ENCODE measurements at places on chromosomes 1 and 21. TPM values are rescaled to one million over a fixed set of nuclear protein-coding genes. Genes with fewer than 3 reads are reported as not detected.
A peak's percentile ranks its signal among the peaks of the same experiment; 100 is the strongest.

Gene RPTN
- total RNA-seq, result not detected

Gene DNAJB4
- total RNA-seq, result 10.3 TPM

Gene RNPC3
- 20.7 TPM for total RNA-seq

DNA sequence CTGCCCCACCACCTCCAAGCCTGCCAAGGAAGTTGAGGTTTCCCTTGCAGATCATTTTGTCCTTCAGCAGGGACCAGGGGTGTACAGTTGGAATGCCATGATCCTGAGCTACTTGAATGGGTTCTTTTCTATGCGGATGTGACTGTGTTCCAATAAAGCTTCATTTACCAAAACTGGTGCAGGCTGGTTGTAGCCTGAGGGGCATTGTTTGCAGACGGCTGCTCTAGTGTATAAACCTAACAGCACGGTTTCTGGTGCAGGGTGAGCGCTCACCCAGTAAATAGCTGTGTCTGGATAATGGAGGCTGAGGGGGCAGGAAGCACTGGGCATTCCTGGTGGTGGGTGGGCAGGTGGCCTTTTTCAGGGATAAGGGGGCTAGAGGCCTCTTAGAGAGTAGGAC is 72.7 kb upstream of the ACTL8 start:
- DNase-seq, result no peak
- H3K4me1 ChIP-seq, result no peaks in the 10 kb centered on the region
- H3K27me3 ChIP-seq, result no peaks in the 10 kb centered on the region
- H3K4me3 ChIP-seq, result no peak overlapping the region
- no peaks in the 10 kb centered on the region for H3K36me3 ChIP-seq

- H3K4me3 ChIP-seq, result no peak overlapping the region
- no peaks in the 10 kb centered on the region for H3K27me3 ChIP-seq
- H3K27ac ChIP-seq, result no peak overlapping the region
- peaks cover 71% of the 10 kb centered on the region for H3K36me3 ChIP-seq
- DNase-seq, result no peak
Observed at GRCh38 chr21:34822942-34823341, 154.1 kb downstream of the CLIC6 start.

- no peaks in the 10 kb centered on the region for H3K36me3 ChIP-seq
- H3K4me3 ChIP-seq, result no peak overlapping the region
- no peaks in the 10 kb centered on the region for H3K27me3 ChIP-seq
- H3K4me1 ChIP-seq, result peaks cover 2% of the 10 kb centered on the region
- DNase-seq, result no peak
Observed at GRCh38 chr1:81585371-81585770, 215.4 kb upstream of the ADGRL2 start.

DNA sequence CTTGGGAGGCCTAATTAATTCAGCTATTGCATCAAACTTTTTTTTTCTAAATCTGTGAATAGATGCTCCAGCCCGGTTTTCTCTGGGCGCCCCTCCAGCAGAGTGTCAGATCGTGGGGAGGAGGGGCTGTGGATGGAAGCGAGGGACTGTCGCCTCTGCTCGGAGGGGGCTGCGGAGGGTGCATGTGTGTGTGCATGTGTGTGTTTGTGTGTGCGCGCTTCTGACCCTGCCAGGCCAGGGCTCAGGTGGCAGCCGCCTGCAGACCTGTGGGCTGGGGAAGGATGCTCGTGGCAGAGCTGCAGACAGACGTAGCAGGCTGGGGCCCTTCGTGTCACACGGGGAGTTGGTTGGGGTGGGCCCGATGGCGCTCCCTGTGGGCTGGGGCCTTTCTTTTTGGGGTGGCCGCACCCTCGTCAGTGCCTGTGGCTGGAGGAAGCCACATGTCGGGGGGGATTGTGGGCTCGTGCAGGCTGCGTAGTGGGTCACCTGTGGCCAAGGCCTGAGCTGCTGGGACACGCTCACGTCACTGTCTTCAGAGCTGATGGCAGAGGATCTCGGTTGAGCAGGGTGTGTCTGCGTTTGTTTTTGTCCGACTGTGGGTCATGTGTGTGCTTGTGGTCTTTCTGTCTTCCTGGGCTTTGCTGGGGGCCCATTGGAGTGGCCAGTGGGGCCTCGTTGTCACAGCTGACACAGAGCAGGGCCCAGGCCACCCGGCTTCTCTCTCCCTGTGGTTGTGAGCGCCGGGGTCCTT is 2.8 kb downstream of the SKI start:
- H3K27me3 ChIP-seq, result peaks cover 3% of the 10 kb centered on the region
- peak; percentile 86 for DNase-seq
- peaks cover 25% of the 10 kb centered on the region for H3K36me3 ChIP-seq

Data from activated CD4-positive, alpha-beta T cell treated with anti-CD3 and anti-CD28 coated beads, Interleukin-2, amount 10 ng/mL, durations not matched to agents 24 days and 14 days (primary cell).